AG04450 (cell line): ENCODE measurements at places on chromosomes 1 and 21.
A peak's percentile ranks its signal among the peaks of the same experiment; 100 is the strongest.

DNA sequence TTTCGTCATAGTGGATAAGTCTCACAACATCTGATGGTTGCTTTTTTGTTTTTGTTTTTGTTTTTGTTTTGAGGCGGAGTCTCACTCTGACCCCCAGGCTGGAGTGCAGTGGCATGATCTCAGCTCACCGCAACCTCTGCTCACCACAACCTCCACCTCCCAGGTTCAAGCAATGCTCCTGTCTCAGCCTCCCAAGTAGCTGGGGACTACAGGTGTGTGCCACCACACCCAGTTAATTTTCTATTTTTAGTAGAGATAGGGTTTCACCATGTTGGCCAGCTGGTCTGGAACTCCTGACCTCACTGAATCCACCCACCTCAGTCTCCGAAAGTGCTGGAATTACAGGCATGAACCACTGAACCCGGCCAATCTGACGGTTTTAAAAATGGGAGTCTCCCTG lies 109.2 kb downstream of the RERE start:
- no peak for DNase-seq

- peak; percentile 29 for DNase-seq
Observed at GRCh38 chr1:204363335-204364114, 3.8 kb upstream of the PLEKHA6 start.

- DNase-seq, result no peak
Observed at GRCh38 chr21:14863745-14864210, 201.0 kb downstream of the NRIP1 start.

DNA sequence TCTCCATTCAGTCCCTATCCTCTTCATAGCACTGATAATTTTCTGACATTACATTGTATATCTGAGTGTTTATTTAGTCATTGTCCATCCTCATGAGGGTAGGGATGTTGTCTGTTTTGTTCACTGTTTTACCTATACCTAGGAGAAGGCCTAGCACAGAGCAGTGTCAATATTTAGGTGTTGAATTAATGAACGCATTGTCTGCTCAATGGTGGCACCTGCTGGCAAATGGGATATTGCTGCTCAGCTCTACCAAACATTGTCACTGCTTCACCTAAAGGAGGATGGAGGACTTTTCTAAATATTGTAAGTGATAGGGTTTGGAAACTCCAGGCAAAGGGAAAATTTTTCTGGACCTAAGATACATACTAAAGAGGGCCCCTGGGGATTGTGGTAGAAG lies 243.9 kb downstream of the RRAGC start:
- DNase-seq, result no peak

- DNase-seq, result no peak
Observed at GRCh38 chr1:182046763-182047162, 14.7 kb downstream of the ZNF648 start.

DNA sequence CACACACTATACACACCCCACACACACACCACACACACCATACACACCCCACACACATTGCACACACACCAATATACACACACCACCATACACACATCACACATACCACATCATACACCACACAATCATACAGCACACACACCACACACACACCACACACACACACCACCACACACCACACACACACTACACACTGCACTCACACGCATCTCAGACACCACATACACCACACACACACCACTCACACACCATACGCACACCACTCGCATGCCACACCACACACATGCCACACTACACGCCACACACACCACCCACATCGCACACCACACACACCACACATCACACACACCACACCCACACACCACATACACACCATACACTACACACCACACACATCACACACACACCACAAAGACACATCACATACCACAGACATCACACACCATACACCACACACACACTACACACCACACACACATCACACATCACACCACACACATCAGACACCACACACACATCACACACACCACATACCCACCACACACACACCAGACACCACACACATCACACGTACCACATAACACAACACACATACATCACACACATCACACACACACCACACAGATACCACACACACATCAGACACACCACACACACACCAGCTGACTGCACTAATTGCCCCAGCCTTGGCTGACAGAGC lies 54.6 kb downstream of the HSF2BP start:
- no peak for DNase-seq

GRCh38 chr1:235397733-235398132 lies 30.5 kb downstream of the TBCE start:
- DNase-seq, result peak; percentile 51

DNA sequence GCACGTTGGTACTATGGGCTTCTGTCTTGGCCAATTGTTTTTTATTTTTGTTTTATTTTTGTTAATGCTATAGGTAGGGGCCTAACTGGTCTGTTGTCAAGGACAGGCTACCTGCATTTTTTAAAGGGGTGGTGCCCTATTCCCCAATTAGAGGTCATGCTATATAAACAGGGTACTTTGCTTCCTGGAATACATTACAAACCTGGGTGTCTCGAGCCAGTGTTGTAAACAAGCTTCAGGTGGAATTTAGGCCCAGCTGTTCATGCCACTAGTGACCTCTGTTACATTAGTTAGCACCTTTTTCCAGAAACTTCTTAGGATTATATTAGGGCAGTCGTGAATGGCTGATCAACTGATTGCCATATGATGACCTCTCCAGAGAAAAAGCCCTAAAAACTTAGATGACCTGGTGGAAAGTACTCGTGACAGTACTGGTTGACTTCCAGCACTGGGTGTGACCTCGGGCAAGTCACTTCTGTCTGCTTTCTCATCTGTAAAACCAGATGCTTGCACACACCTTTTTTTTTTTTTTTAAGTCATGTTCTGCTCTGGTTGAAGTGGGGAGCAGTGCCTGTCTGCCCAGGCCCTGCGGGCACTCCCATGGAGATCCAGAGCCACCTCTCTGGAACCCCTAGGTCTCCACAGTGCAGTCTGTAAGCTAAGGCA lies 46.5 kb downstream of the ELK4 start:
- DNase-seq, result no peak

- no peak for DNase-seq
Observed at GRCh38 chr1:197736685-197737084, 38.6 kb downstream of the DENND1B start.

- DNase-seq, result peak; percentile 57
Observed at GRCh38 chr1:246428542-246429308, 78.4 kb downstream of the SMYD3 start.

- no peak for DNase-seq
Observed at GRCh38 chr1:153071511-153071910, at the start of gene SPRR2B. TSS of gene SPRR2B (minus strand) at chr1:153071611. CDS start at chr1:153070839, 772 bp downstream.
